ENCODE measurements at places on chromosomes 13 and 19.

- DNase-seq: peak; percentile 19
Measured at GRCh38 chr13:94660695-94661326, 51.5 kb downstream of the SOX21 start.

GRCh38 chr19:5326986-5327623 lies 13.5 kb downstream of the PTPRS start:
- no peak for DNase-seq

DNA sequence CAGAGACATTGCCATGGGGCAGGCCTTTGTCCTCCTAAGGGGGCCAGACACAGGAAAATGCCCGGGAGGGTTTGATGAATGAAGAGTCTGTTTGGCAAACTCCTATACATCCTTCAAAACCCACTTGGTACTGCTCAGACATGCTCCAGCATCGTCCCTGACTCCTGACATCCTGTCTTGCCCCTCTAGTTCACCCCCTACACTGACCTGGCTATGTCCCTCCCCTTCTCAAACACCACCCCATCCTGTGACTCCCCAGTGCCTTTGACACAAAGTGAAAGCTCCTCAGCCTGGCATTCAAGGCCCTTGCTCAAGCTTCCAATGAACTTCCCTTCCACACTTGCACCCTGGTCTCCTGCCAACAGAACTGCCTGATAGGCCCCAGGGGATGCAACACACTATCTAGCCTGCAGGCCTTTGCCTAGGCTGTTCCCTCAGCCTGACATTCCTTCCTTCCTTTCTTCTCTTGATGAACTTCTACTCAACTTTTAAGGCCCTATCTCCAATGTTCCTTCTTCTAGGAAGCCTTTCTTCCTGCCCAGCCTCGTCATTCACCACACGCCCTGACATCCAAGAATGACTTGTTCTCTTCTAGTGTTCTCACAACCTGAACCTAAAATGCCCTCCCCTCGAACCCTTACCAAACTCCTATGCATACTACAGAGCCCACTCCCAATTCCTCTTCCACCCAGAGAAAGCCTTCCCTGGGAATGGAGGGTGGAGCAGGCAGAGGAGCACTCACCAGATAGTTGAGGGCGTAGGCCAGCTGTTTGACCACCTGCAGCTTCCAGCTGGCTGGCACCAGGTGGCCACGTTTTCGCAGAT lies 12.4 kb downstream of the JAK3 start:
- DNase-seq: no peak

DNA sequence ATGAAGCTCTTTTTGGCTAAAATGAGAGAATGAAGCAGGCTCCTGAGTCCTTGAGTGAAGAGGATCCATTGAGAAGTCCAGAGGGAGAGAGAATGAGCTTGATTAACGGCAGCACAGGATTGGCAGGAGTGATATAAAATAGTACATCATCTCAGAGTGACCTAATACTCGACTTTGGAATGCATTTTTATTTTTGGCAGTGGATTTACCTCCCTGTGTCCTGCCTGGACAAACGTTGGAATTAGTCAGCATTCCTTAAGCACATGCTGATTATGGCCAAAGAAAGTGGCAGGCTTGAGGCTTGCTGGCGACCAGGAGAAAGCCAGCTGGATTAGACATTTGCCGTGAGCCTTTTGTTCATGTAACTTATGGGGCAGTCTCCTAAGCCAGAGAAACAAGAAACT lies 22.9 kb downstream of the LRCH1 start:
- no peak for DNase-seq

DNA sequence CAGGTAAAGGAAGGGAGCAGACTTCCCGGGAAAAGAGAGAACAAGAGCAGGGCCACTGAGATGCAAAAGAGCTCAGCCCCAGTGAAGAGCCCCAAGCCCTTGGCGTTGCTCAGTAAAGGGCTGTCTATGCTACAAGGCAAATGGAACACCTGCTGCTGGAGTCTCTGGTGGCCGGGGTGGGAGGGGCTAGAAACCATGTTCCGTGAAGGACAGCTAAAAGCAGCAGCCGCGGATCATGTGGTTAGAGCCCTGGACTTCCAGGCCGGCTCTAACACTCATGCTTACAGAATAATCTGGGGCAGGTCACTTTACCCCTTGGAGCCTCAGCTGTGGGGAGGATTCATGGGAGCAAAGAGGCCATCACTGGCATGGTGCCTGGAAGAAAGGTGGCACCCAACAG lies 17.8 kb downstream of the POU2F2 start:
- DNase-seq: no peak

DNA sequence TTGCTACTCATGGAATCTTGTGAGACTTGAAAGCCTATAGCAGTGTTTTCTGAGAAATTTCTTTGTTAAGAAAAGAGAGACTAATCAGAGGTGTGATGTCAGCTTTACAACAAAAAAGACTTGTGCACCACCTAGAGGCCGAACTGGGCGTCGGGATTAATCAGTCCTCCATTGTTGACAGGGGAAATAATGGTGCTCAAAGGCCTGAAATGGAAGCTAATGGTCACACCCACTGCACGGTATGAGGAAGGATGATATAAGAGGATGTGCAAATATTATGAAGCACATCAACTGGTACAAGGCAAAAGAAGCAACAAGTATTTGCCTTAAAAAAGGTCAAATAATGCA lies 480.2 kb upstream of the MIR17HG start:
- DNase-seq: no peak

- no peak for DNase-seq
Measured at GRCh38 chr13:72788831-72789230, 6.9 kb downstream of the PIBF1 start.

DNA sequence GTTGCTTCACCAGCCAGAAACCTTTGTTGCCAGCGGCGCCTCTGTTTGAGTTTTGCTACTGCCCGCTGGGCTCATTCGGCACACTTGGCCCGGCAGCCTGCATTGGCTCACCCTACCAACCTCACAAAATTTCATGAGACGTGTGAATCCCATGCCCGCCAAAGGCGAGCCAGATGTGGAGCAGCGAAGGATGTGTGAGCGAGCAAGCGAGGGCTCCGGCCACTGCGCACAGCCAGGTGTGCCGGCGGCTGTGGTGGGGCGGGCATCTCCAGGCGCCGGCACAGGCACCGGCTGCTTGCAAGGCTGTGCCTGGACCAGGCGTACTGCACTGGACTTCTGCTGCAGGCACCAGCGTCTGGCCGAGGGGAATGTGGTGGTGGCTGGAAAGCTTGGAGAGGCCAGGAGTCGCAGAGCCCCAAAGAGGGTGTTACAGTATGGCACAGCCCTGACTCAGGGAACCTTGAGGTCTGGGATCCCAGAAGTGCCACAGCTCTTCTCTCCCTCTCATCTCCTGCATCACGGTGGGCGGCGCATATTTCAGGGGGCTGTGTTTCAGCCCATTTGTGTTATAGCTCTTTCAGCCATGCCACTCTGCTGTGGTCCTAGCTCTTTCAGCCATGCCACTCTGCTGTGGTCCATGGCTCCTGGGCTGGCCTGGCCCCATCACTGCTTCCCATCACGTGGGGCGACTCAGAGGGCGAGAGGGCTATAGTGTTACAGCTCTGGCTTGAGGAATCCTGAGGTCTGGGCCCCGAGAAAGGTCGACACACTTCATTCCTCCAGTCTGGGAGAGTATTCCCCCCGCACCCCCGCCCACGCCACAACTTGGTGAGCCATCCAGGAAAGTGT lies 592.0 kb upstream of the SLITRK5 start:
- DNase-seq: no peak

DNA sequence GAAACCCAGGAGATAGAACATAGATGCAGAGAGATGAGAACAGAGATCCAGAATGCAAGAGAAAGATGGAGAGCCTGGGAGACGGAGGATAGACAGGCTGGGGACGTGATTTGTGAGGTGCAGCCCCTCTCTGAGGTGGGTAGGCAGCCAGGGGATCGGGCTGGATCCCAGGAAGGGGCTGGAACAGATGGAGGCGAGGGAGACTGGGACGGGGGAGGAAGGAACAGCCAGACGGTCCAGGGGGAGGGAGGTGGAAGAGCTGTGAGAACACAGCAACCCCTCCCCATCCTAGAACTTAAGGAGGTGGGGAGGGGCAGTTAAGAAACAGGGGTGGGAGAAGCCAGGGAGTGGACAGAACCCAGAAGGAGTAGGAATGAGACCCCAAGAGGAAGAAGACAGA lies 3.1 kb downstream of the SLC17A7 start:
- DNase-seq: no peak

DNA sequence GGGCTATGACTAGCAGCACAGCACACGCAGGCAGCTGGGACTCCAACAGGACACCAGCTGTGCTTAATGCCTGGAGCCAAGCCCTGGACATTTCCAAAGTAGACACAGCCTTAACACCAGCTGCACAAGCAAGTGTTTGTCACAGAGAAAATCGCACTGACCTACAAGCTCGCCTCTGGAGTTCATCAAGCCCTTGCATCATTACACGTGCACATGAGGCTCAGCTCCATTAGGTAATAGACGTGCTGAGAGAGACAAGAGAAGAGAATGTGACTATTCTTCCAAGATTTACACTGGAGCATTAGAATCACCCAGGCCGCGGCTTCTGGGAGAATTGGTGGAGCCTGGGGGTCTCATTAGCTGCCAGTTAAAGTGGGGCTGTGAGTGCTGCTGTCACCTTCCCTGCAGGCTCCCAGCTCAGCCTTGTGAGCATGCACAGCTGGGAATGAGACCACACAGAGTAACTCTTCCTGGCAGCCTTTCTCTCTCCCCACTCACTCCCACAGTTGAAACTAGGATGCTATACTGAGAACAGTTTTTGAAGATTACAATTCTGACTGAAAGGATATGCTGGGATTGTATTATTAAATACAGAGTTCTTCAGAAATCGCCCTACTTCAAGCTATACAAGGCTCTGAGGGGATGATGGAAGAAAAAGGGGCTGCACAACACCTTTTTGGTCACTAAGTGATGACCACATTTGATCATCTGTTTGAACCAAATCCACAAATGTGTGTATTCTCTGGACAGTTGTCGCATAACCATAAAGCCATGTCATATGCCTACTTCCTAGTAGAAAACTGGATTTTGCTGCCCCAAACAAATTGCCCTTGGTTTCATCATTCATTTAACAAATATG lies 10.5 kb downstream of the STOML3 start:
- DNase-seq: no peak

DNA sequence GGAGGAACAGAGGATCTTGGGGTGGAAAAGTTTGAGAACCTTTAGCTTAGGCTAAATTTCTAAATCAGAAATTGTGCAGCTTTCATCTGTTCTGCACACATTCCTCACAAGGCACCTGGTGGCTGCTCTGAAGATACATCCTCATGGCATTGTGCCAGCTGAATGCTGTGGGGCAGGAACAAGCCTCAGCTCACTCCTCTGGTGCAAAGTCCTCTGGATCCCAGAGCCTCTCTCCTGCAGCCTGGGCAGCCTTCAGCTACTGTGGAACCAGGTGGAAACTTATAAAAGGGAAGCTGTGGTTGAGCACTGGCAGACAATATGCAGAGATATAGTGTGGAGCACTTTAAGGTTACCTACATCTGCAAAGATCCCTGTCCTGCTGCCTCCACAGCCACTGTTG lies 72.3 kb downstream of the KCTD12 start:
- DNase-seq: no peak

GRCh38 chr19:53881482-53882390 lies at the start of gene PRKCG:
TSS of gene PRKCG (plus strand) at chr19:53882197. CDS start at chr19:53882495, 298 bp downstream.
- peak; percentile 39 for DNase-seq

GRCh38 chr13:85650613-85651012 lies 148.6 kb downstream of the SLITRK6 start:
- DNase-seq: no peak

GRCh38 chr19:30856786-30857185 lies 484.6 kb downstream of the ZNF536 start:
- DNase-seq: peak; percentile 0

- DNase-seq: no peak
Measured at GRCh38 chr19:50793558-50794065, 3.4 kb downstream of the ACP4 start.

Data from stimulated activated CD4-positive, alpha-beta T cell treated with anti-CD3 and anti-CD28 coated beads, Interleukin-4, amount 100 ng/mL, for 24 hours (primary cell).